ENCODE measurements at places on chromosomes 6 and 20. TPM values are rescaled to one million over a fixed set of nuclear protein-coding genes. Genes with fewer than 3 reads are reported as not detected.

- no peak overlapping the region for H3K27ac ChIP-seq
- H3K4me3 ChIP-seq, result no peak overlapping the region
- no peaks in the 10 kb centered on the region for H3K27me3 ChIP-seq
- no peaks in the 10 kb centered on the region for H3K36me3 ChIP-seq
- H3K4me1 ChIP-seq, result no peaks in the 10 kb centered on the region
Measured at GRCh38 chr6:92538275-92538674, 881.1 kb downstream of the EPHA7 start.

DNA sequence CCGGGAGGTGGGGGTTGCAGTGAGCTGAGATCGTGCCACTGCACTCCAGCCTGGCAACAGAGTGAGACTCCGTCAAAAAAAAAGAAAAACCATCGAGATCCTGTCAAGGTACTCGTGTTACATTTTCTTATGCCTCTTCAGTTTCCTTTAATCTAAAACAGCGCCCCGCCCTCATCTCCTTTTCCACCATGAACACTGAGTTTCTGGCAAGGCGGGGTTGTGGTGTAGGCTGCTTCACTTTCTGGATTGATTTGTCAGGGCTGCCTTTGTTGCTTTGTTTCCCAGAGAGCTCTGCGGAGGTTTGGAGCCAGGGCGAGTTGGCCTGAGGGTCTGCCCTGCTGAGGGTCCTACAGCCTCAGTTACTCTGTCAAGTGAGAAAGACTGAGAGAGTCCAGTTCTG is 8.9 kb downstream of the ITPR3 start:
- no peak overlapping the region for H3K27ac ChIP-seq
- DNase-seq, result no peak
- H3K36me3 ChIP-seq, result peaks cover 12% of the 10 kb centered on the region
- H3K4me3 ChIP-seq, result no peak overlapping the region

- H3K4me3 ChIP-seq, result no peak overlapping the region
- no peaks in the 10 kb centered on the region for H3K27me3 ChIP-seq
- DNase-seq, result no peak
Measured at GRCh38 chr20:40813708-40814630, 124.9 kb upstream of the MAFB start.

GRCh38 chr6:158242071-158242606 is 70.1 kb upstream of the TULP4 start:
- no peaks in the 10 kb centered on the region for H3K27me3 ChIP-seq

DNA sequence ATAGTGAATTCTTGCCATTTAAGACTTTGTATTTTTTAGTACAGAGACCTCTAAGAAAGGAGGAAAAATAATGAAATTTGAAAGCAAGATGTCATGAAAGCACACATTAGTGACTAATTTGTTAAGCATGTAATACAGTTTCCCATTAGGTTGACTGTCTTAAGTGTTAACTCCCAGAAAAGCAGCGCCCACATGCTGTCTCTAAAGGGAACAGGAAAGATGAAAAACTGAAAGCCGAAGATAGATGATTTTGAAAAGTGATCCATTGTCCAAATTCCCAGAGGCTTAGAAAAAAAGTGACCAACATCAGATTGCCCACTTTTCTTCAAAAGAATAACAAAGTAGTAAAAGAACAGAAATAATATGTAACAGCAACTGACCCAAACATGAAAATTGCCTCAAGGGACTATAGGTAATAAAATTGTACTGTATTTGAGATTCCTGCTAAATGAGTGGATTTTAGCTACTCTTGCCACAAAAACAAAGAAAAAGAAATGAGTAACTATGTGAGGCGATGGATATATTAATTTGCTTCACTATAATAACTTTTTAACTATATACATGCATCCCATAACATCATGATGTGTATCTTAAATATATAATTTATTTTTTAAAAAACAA is 83.2 kb upstream of the OGFRL1 start:
- H3K36me3 ChIP-seq, result no peaks in the 10 kb centered on the region
- no peaks in the 10 kb centered on the region for H3K27me3 ChIP-seq
- no peak overlapping the region for H3K27ac ChIP-seq
- no peaks in the 10 kb centered on the region for H3K4me1 ChIP-seq
- no peak for DNase-seq

DNA sequence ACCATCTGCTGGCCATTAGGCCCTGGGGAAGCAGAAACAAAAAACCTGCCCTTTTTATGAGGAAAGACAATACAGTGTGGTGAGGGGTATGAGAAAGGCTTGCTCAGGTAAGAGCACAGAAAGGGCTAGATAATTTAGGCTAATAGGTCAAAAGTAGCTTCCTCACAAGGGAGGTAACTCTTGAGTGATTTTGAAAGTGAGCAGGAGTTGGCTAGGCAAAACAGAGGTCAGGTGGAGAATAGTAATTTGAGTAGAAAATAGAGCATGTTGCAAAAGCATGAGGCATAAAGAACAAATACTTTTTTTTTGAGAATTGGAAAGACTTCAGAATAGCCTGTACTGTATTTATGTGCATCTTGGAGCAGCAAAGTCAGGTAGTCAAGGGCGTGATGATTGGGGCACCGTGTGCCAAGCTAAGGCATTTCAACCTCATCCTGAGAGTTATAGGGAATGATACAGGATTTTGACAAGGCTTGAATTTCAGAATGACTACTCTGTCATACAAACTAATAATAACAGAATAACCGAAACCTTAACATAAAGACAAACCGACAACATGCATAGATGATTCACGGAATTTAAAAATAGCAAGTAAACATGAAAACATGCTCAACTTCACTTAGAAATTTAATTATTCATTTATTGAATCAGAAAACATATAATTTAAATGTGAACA is 123.0 kb upstream of the ENPP5 start:
- DNase-seq, result no peak
- no peaks in the 10 kb centered on the region for H3K27me3 ChIP-seq
- H3K4me3 ChIP-seq, result no peak overlapping the region
- no peak overlapping the region for H3K27ac ChIP-seq
- H3K36me3 ChIP-seq, result no peaks in the 10 kb centered on the region

GRCh38 chr6:37222992-37223391 is 34.6 kb upstream of the TBC1D22B start:
- H3K27me3 ChIP-seq, result no peaks in the 10 kb centered on the region
- DNase-seq, result no peak
- peaks cover 16% of the 10 kb centered on the region for H3K4me1 ChIP-seq
- H3K27ac ChIP-seq, result no peak overlapping the region

GRCh38 chr6:57177545-57178265 is 5.6 kb downstream of the BAG2 start:
- H3K27ac ChIP-seq, result peak overlapping the region; percentile 92
- no peaks in the 10 kb centered on the region for H3K27me3 ChIP-seq
- no peak overlapping the region for H3K4me3 ChIP-seq
- H3K36me3 ChIP-seq, result peaks cover 8% of the 10 kb centered on the region
- DNase-seq, result peak; percentile 24
- H3K4me1 ChIP-seq, result peaks cover 44% of the 10 kb centered on the region

DNA sequence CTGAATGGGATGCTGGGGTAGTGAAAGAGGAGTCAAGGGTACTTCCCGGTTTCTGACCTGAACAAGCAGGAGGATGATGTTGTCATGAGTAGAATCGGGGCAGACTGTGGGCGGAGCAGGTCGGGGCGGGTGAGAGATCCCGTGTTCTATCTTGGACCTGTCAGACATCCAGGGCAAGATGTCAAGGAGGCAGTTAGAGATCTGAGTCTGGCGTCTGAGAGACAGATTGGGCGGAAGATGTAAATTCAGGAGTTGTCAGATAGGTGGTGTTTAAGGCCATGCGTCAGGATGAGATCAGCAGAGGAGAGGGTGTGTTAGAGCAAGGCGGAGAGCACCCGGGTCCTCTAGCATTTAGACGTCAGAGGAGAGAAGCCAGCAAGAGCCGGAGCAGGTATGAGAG is 115.5 kb downstream of the DLGAP4 start:
- DNase-seq, result no peak
- H3K4me3 ChIP-seq, result no peak overlapping the region
- peaks cover 4% of the 10 kb centered on the region for H3K27me3 ChIP-seq
- H3K4me1 ChIP-seq, result no peaks in the 10 kb centered on the region

DNA sequence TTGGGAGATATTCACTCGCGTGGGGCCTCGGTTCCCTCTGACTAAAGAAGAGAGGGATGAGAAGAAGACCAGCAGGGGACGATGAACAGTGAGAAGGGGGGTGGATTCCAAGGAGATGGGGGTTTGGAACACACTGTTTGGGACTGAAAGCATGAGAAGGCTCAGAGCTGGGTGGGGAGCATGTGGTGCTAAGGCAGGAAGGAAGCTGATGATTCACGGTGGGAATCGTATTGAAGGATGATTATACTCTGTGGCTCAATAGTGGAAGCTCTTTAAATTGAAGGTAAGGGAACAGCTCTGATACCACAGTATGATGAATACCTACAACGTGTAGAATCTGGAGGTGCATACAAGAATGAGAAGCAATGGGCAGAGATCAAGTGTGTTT is 117.5 kb upstream of the KCNK16 start:
- no peak overlapping the region for H3K27ac ChIP-seq
- H3K27me3 ChIP-seq, result no peaks in the 10 kb centered on the region
- H3K36me3 ChIP-seq, result no peaks in the 10 kb centered on the region
- H3K4me1 ChIP-seq, result no peaks in the 10 kb centered on the region
- H3K4me3 ChIP-seq, result no peak overlapping the region
- DNase-seq, result no peak

GRCh38 chr20:48791014-48791413 is 36.8 kb downstream of the PREX1 start:
- H3K4me1 ChIP-seq, result peaks cover 82% of the 10 kb centered on the region
- no peak overlapping the region for H3K27ac ChIP-seq
- H3K36me3 ChIP-seq, result no peaks in the 10 kb centered on the region
- no peaks in the 10 kb centered on the region for H3K27me3 ChIP-seq

GRCh38 chr6:34374508-34374907 is 18.0 kb downstream of the NUDT3 start:
- peaks cover 26% of the 10 kb centered on the region for H3K4me1 ChIP-seq
- H3K36me3 ChIP-seq, result no peaks in the 10 kb centered on the region
- H3K27me3 ChIP-seq, result no peaks in the 10 kb centered on the region
- no peak overlapping the region for H3K27ac ChIP-seq

DNA sequence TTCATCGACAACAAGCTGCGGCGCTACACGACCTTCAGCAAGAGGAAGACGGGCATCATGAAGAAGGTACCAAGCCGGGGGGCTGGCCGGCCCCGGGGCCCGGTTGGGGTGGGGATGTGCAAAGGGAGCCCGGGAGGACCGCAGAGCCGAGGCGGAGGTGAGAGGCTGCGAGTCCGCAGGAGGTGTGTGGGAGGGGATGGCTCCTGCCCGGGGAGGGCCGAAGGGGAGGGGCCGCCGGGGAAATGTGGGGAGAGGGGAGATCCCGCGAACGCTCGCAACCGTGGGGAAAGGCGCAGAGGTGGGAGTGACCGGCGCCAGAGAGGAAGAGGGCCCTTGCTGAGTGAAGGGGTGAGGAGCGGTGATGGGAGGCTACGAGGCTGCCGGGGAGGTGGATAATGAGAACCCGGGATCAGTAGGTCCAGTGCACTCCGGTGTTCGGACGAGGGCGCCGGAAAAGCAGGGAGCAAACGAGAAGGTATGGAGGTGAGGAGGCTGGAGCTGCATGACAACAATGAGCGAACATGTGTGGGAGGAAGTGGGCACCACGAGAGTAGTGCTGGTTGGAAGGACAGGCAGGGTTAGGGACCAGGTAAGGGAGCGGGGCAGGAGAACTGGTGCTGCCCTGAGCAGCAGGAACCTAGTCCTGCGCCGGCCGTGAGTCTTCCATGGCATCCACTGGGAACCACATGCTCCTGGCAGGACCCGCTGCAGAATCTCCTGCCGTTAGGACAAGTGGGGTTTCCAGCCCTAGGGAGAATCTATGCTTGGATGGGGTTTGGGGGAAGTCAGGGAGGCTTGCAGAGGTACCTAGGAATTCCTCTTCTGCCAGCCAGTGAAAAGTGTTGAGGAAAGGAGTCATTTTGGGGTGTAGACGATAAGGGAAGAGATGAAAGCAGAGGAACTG is 1.3 kb downstream of the SRF start:
- H3K4me1 ChIP-seq, result peaks cover 19% of the 10 kb centered on the region
- H3K4me3 ChIP-seq, result peak overlapping the region; percentile 88
- peaks cover 24% of the 10 kb centered on the region for H3K36me3 ChIP-seq

DNA sequence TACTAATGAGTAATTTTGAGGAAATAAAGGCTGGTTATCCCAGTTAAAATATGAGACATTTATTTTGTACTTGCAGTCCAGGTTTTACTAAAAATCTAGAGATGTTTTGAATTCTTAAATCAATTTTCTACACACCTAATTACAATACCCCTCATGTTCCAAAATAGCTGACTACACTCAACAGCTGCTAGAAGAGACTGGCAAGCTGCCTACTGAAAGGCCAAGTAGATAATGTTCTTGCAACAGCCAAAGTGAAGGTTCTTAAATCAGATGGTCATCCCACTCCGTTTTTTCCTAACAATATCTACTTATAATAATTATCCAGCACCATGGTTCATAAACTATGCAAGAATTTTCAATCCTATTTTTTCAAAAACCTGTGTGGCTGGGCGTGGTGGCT is 69.0 kb downstream of the DTNBP1 start:
- H3K27me3 ChIP-seq, result no peaks in the 10 kb centered on the region
- H3K36me3 ChIP-seq, result no peaks in the 10 kb centered on the region
- peak overlapping the region; percentile 29 for H3K27ac ChIP-seq
- H3K4me1 ChIP-seq, result peaks cover 19% of the 10 kb centered on the region

- H3K4me3 ChIP-seq, result no peak overlapping the region
- no peak for DNase-seq
- no peaks in the 10 kb centered on the region for H3K4me1 ChIP-seq
- H3K27ac ChIP-seq, result peak overlapping the region; percentile 63
- no peaks in the 10 kb centered on the region for H3K27me3 ChIP-seq
Measured at GRCh38 chr6:117167520-117168271, 97.7 kb upstream of the VGLL2 start.

- peaks cover 14% of the 10 kb centered on the region for H3K27me3 ChIP-seq
- H3K36me3 ChIP-seq, result no peaks in the 10 kb centered on the region
- H3K27ac ChIP-seq, result no peak overlapping the region
- no peak for DNase-seq
Measured at GRCh38 chr6:25685251-25685650, 33.2 kb downstream of the SCGN start.

GRCh38 chr6:41733707-41734665 is 1.4 kb downstream of the TFEB start:
- no peaks in the 10 kb centered on the region for H3K36me3 ChIP-seq
- no peaks in the 10 kb centered on the region for H3K27me3 ChIP-seq
- DNase-seq, result peak; percentile 74
- peak overlapping the region; percentile 90 for H3K4me3 ChIP-seq
- peak overlapping the region; percentile 97 for H3K27ac ChIP-seq

GRCh38 chr6:149925253-149925973 is 2.5 kb upstream of the RAET1G start:
- H3K4me3 ChIP-seq, result peak overlapping the region; percentile 62
- peaks cover 22% of the 10 kb centered on the region for H3K27me3 ChIP-seq
- H3K36me3 ChIP-seq, result no peaks in the 10 kb centered on the region
- DNase-seq, result no peak
- H3K4me1 ChIP-seq, result peaks cover 23% of the 10 kb centered on the region

- no peak overlapping the region for H3K4me3 ChIP-seq
- H3K27ac ChIP-seq, result no peak overlapping the region
- DNase-seq, result no peak
- no peaks in the 10 kb centered on the region for H3K27me3 ChIP-seq
Measured at GRCh38 chr6:70380771-70381416, 32.4 kb upstream of the FAM135A start.

Gene ARFGEF3
- 3.9 TPM for total RNA-seq

Gene TMC2
- not detected for total RNA-seq

Gene TLDC2
- total RNA-seq, result not detected

Gene BPIFA1
- not detected for total RNA-seq

Gene CGAS
- total RNA-seq, result 1.5 TPM

Gene CALHM4
- 0.26 TPM for total RNA-seq

Gene CD83
- total RNA-seq, result 2.3 TPM

Gene NFKBIE
- 3.5 TPM for total RNA-seq

All from heart right ventricle (tissue), 16 donors.